ENCODE measurements at places on chromosomes 1 and 21. TPM values are rescaled to one million over a fixed set of nuclear protein-coding genes. Genes with fewer than 3 reads are reported as not detected.
A peak's percentile ranks its signal among the peaks of the same experiment; 100 is the strongest.

Gene RNU11
- total RNA-seq: not detected

Gene RGS18
- 0.17 TPM for total RNA-seq

Gene ADAM30
- total RNA-seq: not detected

Gene ACTRT2
- not detected for total RNA-seq

Gene SLAMF7
- not detected for total RNA-seq

Gene LTN1
- total RNA-seq: 20.8 TPM

Gene ATPAF1
- 58.3 TPM for total RNA-seq

Gene OVAAL
- not detected for total RNA-seq

Gene LEFTY1
- not detected for total RNA-seq

Gene SLC30A10
- total RNA-seq: not detected

Gene PDZK1
- total RNA-seq: 1.5 TPM

Gene INSRR
- total RNA-seq: not detected

GRCh38 chr1:23101887-23102286, 66.8 kb downstream of the LUZP1 start:
- no peaks in the 10 kb centered on the region for H3K27me3 ChIP-seq
- H3K4me3 ChIP-seq: no peak overlapping the region
- H3K36me3 ChIP-seq: no peaks in the 10 kb centered on the region
- DNase-seq: peak; percentile 18
- H3K27ac ChIP-seq: peak overlapping the region; percentile 83

DNA sequence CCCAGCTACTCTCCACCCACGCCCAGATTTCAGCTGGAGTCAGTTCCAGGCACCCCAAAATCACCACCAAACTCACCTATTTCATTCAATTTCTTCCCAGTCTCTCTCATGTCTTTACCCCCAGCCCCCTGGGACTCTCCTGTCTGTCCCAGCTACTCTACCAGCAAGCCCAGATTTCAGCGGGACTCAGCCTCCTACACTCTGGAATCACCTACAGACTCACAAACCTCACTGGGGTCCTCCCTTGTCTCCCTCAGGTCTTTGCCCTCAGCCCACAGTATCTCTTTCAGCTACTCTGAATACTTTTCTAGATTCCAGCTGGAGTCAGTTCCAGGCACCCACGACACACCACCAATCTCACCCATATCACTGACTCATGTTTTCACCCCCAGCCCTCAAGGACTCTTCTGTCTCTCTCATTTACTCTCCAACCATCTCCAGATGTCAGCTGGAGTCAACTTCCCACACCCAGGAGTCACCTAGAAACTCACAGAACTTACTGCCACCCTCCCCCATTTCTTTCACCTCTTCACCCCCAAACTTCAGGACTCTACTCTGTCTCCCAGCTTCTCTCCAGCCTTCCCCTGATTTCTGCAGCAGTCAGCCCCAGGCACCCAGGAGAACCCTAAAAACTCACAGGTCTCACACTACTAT, 1529.3 kb upstream of the TPTE start:
- H3K27me3 ChIP-seq: no peaks in the 10 kb centered on the region
- no peak overlapping the region for H3K27ac ChIP-seq
- H3K4me3 ChIP-seq: no peak overlapping the region
- no peaks in the 10 kb centered on the region for H3K4me1 ChIP-seq

DNA sequence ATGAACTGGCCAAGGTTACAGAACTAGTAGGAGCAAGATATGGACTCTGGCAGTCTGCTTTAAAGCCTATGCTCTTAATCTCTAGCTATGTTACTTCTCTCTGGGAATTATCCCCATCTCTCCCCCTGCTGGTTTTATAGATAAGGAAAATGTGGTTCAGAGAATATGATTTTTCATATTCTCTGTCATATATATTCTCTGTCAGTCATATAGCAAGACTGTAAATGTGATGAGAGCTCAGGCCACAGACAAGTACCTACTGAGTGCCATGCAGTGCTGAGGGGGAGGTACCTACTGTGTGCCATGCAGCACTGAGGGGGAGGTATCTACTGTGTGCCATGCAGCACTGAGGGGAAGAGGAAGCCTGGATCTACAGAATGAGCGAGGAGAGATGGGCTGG, 220.3 kb upstream of the FGGY start:
- no peak overlapping the region for H3K27ac ChIP-seq
- DNase-seq: peak; percentile 55
- H3K4me1 ChIP-seq: peaks cover 4% of the 10 kb centered on the region
- no peaks in the 10 kb centered on the region for H3K36me3 ChIP-seq
- no peaks in the 10 kb centered on the region for H3K27me3 ChIP-seq

- H3K27me3 ChIP-seq: no peaks in the 10 kb centered on the region
- peak overlapping the region; percentile 87 for H3K4me3 ChIP-seq
- peak overlapping the region; percentile 99 for H3K27ac ChIP-seq
- peaks cover 3% of the 10 kb centered on the region for H3K4me1 ChIP-seq
- no peaks in the 10 kb centered on the region for H3K36me3 ChIP-seq
Observed at GRCh38 chr1:70411360-70411844, 334 bp downstream of the CTH start.

DNA sequence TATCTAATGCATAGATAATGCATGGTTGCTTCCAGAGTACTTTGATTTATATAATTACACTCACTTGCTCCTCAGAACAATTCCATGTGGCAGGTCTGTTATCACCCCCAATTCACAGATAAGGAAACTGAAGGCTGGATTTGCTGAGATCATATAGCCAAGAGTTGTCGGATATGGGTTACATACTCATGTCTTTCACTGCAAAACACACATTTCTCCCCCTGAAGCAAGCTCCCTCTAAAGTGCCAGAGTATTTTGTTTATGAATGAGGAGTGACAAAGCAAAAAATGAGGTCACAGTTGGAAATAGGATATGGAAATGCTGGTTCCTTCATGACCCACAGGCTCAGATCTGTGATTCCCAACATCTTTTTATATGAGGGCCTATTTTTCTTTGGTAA, 134.2 kb downstream of the ROR1 start:
- no peak overlapping the region for H3K4me3 ChIP-seq
- no peak overlapping the region for H3K27ac ChIP-seq
- peak; percentile 76 for DNase-seq
- no peaks in the 10 kb centered on the region for H3K4me1 ChIP-seq

- no peak for DNase-seq
- no peaks in the 10 kb centered on the region for H3K27me3 ChIP-seq
- H3K4me3 ChIP-seq: no peak overlapping the region
- no peaks in the 10 kb centered on the region for H3K4me1 ChIP-seq
- no peak overlapping the region for H3K27ac ChIP-seq
- H3K36me3 ChIP-seq: no peaks in the 10 kb centered on the region
Observed at GRCh38 chr1:157580828-157581210, 17.1 kb downstream of the FCRL4 start.

DNA sequence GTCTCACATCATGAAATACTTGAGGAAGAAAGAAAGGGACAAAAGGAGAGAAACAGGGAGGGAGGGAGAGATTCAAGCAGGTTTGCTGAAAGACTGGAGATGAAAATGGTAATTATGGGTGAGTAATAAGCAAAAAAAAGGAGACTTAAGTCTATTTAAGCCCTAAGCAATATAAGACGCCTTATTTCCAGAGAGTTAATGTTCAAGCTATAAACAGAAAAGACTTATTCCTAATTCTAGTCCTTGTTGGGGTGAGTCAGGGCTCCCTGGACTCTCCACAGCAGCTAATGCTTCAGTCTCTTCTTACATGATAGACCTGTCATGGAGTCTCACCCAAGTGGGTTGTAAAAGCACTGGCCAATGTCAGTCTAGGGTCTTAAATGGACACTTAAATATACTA, 619.2 kb downstream of the SMYD3 start:
- no peaks in the 10 kb centered on the region for H3K27me3 ChIP-seq
- no peak overlapping the region for H3K4me3 ChIP-seq
- no peaks in the 10 kb centered on the region for H3K4me1 ChIP-seq
- no peak overlapping the region for H3K27ac ChIP-seq
- no peak for DNase-seq

DNA sequence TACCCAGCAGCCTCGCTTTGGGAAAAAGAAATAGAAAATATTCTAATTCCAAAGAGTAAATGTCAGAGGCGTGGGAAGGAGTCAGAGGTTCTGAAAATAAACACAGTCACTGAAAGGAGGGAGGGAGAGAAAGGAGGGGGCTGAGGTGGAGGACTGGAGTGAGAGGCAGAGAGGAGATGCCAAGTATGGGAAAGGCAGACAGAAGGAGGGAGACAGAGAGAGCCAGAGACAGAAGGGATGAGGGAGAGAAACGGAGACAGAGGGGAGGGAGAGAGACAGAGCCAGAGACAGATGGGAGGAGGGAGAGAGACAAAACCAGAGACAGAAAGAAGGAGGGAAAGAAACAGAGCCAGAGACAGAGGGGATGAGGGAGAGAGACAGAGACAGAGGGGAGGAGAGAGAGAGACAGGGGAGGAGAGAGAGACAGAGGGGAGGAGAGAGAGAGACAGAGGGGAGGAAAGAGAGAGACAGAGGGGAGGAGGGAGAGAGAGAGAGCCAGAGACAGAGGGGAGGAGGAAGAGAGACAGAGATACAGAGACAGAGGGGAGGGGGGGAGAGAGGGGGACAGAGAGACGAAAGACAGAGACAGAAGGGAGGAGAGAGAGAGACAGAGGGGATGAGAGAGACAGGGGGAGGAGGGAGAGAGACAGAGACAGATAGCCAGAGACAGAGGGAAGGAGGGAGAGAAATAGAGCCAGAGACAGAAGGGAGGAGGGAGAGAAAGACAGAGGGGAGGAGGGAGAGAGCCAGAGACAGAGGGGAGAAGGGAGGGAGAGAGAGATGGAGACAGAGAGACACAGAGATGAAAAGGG, 525.5 kb downstream of the MATN1 start:
- DNase-seq: peak; percentile 62
- H3K27ac ChIP-seq: no peak overlapping the region
- no peaks in the 10 kb centered on the region for H3K4me1 ChIP-seq
- no peaks in the 10 kb centered on the region for H3K36me3 ChIP-seq

GRCh38 chr1:213269829-213270228, 218.8 kb downstream of the RPS6KC1 start:
- no peak overlapping the region for H3K4me3 ChIP-seq
- no peaks in the 10 kb centered on the region for H3K36me3 ChIP-seq
- H3K4me1 ChIP-seq: no peaks in the 10 kb centered on the region
- H3K27ac ChIP-seq: no peak overlapping the region

DNA sequence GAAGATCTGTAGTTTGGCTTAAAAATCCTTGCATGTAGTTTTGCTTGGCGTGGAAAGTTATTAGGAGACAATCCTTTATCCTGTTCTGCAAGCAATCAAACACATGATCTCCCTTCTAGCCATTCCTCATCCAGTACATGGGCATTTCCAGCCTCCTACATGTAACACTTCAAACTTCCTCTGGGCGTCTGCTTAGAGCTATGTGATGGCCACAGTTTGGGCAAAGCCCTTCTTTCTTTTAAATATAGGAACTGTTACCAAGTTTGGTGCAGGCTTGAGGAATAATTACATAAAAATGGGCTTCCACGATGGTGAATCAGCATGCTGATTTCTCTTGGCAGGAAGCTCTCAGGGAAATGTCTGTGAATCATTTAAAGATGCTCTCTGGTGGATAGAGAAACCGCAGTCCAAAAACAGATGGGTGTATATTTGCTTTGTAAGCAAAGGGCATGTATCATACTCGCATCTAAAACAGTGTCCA, 176.9 kb upstream of the FMN2 start:
- peak; percentile 24 for DNase-seq
- H3K36me3 ChIP-seq: no peaks in the 10 kb centered on the region
- no peak overlapping the region for H3K27ac ChIP-seq
- no peaks in the 10 kb centered on the region for H3K4me1 ChIP-seq
- H3K27me3 ChIP-seq: no peaks in the 10 kb centered on the region
- H3K4me3 ChIP-seq: no peak overlapping the region

DNA sequence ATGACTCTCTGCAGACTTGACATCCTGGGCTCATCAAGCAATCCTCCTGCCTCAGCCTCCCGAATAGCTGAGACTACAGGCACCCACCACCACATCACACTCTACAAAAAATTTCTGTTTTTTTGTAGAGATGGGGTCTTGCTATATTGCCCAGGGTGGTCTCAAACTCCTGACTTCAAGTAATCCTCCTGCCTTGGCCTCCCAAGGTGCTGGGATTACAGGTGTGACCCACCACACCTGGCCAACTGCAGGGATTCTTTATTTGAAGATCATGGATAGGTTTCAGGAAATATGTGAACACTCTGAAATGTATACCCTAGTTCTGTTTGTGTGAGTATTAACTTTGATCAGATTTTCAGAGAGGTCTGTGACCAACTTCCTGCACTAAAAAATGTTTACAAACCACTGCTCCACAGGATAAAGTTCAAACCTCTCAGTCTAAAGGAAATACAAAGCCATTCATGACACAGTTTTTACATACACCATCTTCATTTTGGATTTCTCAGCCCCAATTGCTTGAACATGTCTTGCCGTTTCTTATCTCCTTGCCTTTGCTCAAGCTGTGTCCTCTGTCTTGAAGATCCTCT, 252.3 kb upstream of the FGGY start:
- no peak for DNase-seq
- no peaks in the 10 kb centered on the region for H3K36me3 ChIP-seq
- peaks cover 7% of the 10 kb centered on the region for H3K4me1 ChIP-seq
- no peaks in the 10 kb centered on the region for H3K27me3 ChIP-seq
- no peak overlapping the region for H3K4me3 ChIP-seq

GRCh38 chr1:151131701-151132334, 14.6 kb downstream of the SEMA6C start:
- H3K4me1 ChIP-seq: peaks cover 6% of the 10 kb centered on the region
- peak overlapping the region; percentile 36 for H3K4me3 ChIP-seq
- no peak overlapping the region for H3K27ac ChIP-seq
- DNase-seq: peak; percentile 30
- no peaks in the 10 kb centered on the region for H3K36me3 ChIP-seq
- H3K27me3 ChIP-seq: no peaks in the 10 kb centered on the region

- no peaks in the 10 kb centered on the region for H3K27me3 ChIP-seq
- H3K27ac ChIP-seq: no peak overlapping the region
- H3K36me3 ChIP-seq: no peaks in the 10 kb centered on the region
- no peaks in the 10 kb centered on the region for H3K4me1 ChIP-seq
- no peak for DNase-seq
- H3K4me3 ChIP-seq: no peak overlapping the region
Observed at GRCh38 chr21:41367301-41367944, 5.6 kb downstream of the MX2 start.

GRCh38 chr1:10402729-10403274, 3.9 kb downstream of the PGD start:
- no peak overlapping the region for H3K4me3 ChIP-seq
- peaks cover 8% of the 10 kb centered on the region for H3K4me1 ChIP-seq
- no peak overlapping the region for H3K27ac ChIP-seq

- no peaks in the 10 kb centered on the region for H3K36me3 ChIP-seq
- no peak for DNase-seq
- no peaks in the 10 kb centered on the region for H3K4me1 ChIP-seq
- no peak overlapping the region for H3K4me3 ChIP-seq
- H3K27ac ChIP-seq: no peak overlapping the region
Observed at GRCh38 chr21:42685954-42686500, 32.6 kb downstream of the PDE9A start.

DNA sequence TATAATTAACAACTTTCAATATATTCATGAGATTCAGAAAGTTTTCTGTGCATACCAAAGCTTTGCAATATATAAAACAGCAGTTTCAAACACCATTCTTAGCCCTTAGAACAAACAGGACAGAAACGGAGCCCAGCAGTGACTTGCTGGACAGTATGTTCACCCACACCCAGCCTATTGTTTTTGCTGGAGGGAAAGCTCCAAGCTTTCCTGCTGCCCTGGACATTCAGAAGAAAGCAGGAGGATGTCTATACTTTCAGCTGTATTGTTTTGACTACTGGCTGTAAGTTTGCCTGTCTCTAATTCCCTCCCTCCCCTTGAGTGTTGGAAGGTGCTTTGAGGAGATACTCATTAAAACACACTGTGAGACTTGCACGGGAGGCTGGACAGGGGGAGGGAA, 9.6 kb downstream of the DENND2C start:
- no peak overlapping the region for H3K4me3 ChIP-seq
- no peak for DNase-seq
- H3K27ac ChIP-seq: no peak overlapping the region
- H3K4me1 ChIP-seq: no peaks in the 10 kb centered on the region
- no peaks in the 10 kb centered on the region for H3K27me3 ChIP-seq
